Stimulated activated CD4-positive, alpha-beta T cell treated with anti-CD3 and anti-CD28 coated beads, Interleukin-1b, Interleukin-23, amount 100 ng/mL, for 1 hour (primary cell): ENCODE measurements at places on chromosomes 7 and 10.

GRCh38 chr7:84800846-84801245, 386.0 kb downstream of the SEMA3D start:
- no peak for DNase-seq

DNA sequence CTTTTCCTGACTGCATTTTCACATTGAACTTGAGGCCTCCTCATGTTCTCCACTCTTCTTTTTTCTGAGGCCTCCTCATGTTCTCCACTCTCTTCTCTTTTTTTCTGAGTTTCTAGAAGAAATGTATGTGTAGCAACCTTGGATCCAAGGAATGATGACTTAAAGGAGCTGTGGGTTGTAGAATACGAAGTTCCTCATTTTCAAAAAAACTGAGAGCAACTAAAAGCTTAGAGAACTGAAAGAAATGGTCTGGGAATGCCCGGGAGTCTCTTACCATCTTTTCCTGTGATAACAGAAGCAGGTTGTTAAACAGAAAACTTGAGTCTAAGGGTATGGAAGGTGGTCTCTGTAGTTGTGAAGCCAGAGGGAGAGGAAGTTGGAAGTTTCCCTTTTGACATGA, 32.8 kb downstream of the MRPS33 start:
- DNase-seq = no peak

DNA sequence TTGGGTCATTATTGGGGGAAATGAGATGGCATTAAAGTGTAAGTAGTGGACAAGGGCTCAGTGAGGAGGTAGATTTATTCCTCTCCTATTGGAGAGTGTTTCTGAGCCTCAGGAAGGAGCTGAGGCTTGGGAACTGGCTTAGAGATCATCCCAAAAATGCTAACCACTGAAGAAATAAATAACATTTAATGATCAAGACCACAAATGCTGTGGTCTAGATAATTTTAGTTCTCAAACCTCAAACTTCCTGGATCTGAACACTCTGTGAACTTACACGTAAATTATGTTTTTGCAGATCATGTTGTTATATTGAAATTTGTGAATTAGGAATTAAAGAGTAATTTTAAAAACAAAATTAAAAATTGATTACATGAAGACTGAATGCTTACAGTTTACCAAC, 27.3 kb downstream of the MDFIC start:
- no peak for DNase-seq

GRCh38 chr10:73467206-73467605, 28.6 kb downstream of the PPP3CB start:
- no peak for DNase-seq

GRCh38 chr10:91576096-91576545, 56.8 kb downstream of the PPP1R3C start:
- no peak for DNase-seq

- no peak for DNase-seq
Measured at GRCh38 chr7:36497775-36498174, 108.1 kb downstream of the ANLN start.

- no peak for DNase-seq
Measured at GRCh38 chr7:105298439-105298894, 90.3 kb downstream of the SRPK2 start.

DNA sequence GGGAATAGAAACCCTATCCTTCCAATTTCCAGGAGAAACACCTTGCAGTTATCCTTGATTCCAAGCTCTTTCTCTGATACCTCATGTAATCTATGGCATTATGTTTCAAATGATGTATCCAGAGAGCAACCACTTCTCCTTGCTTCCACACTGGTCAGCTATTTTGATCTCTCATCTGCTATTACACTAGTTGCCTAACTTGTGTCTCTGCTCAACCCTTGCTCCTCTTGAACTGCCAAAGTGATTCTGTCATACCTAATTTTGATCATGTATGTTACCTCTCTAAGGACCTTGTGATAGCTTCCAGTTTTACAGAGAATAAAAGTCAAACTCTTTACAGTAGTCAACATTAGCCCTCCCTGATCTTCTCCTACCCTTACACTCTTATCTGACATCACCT, 90.4 kb downstream of the KCND2 start:
- no peak for DNase-seq

DNA sequence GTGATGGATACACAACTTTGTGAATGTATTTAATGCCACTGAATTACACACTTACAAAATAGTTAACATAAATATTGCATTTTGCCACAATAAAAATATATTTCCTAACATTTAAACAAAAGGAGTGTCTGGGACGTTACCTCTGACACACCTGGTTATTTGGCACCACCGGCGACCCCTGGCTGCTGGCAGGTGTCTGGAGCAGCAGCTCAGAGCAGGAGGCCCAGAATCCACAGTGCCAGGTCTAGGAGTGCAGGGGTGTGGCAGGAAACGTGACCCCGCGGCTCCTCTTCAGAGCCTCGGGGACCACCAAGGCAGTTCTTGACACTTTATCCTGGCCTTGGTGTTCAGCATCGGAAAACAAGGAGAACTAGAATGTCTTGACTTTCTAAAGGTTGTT, 46.3 kb downstream of the MGMT start:
- DNase-seq = no peak

GRCh38 chr7:84091318-84091717, 103.3 kb downstream of the SEMA3A start:
- no peak for DNase-seq

GRCh38 chr10:7338469-7338868, 72.4 kb downstream of the SFMBT2 start:
- no peak for DNase-seq

GRCh38 chr7:37428681-37429434, 19.8 kb downstream of the ELMO1 start:
- DNase-seq = no peak

GRCh38 chr10:60576130-60577069, 186.7 kb upstream of the ANK3 start:
- DNase-seq = no peak

DNA sequence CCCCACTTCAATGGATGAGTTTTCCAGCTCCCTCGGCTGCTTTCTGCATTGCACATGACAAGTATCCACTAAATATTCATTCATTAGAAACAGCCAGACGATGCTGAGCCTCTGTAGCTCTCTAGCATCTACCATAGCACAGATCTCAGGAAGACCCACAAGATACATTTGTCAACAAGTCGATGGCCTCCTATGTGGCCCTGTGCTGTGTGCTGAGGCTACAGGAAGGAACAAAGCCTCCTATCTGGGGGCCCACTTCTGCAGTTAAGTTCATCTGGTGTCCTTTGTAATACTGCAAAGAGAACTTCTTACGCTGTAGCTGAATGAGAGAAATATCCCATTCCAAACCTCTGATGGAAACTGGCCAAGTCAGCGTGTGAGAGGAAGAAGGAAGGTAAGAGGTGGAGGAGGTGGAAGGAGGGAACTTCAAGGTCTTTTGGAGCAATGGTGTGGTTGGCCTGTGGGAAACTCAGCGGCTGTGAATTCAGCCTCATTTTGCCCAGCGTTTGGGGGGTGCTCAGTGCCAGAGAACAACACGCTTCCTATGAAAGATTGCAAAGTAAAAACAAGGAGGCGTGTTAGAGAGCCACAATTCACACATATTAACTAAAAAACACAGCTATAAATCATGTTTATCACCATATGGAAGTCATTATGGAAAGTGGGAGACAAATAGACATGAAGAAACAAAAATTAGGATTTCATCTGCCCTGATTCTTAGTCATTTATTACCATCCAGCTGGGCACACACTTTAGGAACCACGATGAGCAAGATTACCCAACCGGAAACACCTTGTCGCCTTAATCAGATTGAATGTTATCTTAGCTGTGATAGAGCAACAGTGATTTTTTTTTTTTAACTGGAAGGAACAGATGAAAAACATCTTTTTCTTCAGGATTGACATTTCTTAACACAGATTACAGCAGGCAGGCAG, 62.2 kb upstream of the USP6NL start:
- DNase-seq = no peak

DNA sequence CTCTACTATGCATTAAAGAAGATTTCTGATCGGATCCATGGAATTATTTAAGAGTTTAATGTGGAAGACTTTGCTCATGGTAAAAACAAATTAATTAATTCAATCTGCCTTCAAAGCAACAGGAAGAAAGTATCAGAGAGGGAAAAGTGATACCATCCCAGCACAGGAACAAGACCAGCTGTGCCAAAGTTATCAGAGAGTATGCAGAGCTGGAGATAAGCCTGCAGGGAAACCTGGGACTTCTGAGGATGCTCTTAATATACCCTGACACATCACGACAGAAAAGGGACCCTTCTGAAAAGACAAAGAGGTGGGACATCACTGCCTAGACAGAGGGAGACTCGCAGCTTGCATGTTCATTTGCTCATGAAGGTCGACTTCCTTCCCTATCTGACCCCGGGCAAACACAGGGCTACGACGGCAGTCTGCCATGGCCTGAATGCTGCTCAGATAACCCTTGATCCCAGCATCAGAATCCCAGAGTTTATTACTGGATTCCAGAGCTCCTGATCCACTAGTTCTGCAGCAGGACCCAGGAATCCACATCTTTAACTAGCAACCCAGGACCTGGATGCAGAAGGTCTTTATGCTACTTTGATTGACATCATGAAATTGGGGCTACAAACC, 29.5 kb downstream of the FAM171A1 start:
- DNase-seq = no peak

GRCh38 chr10:130499541-130499940, 363.4 kb downstream of the GLRX3 start:
- no peak for DNase-seq

- no peak for DNase-seq
Measured at GRCh38 chr7:26198781-26199169, 1.8 kb downstream of the HNRNPA2B1 start.

GRCh38 chr7:17123020-17123419, 175.4 kb upstream of the AHR start:
- no peak for DNase-seq

DNA sequence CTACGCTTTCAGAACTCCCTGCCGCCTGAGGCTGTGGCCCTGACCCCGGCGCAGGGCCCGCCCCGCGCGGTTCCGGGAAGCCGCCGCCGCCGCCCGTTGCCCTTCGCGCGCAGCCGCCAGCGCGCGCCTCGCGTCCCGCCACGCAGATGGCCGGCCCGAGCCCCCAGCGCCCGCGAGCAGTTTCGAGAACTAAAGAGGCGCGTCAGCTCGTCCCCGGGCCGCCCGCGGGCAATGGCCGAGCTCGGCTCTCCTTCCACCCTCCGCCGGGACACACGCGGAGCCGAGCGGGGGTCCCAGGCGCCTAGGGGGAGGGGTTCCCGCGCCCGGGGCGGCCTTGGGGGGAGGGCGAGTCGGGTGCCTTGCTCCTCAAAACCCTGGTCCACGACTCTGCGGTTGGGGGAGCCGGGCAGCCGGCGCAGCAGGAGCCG, 1.8 kb downstream of the HNRNPF start:
- no peak for DNase-seq

DNA sequence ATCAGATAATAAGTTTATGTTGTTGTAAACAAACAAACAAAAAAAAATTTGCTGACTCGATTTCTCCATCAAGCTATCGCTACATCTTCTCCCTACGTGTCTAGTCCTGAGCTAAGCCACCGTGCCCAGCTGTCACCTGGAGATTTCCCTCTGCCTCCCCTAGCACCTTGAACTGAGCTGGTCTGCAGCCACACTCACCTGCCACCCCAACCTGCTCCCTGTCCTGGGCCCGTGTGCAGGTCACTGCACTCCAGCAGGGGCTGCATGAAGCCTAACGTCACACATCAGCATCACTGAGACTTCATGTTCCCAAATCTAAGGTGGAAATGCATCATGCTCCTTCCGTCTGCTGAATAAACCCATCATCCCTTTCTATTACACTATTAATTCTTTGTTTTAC, 44.4 kb downstream of the TEX36 start:
- DNase-seq = no peak

DNA sequence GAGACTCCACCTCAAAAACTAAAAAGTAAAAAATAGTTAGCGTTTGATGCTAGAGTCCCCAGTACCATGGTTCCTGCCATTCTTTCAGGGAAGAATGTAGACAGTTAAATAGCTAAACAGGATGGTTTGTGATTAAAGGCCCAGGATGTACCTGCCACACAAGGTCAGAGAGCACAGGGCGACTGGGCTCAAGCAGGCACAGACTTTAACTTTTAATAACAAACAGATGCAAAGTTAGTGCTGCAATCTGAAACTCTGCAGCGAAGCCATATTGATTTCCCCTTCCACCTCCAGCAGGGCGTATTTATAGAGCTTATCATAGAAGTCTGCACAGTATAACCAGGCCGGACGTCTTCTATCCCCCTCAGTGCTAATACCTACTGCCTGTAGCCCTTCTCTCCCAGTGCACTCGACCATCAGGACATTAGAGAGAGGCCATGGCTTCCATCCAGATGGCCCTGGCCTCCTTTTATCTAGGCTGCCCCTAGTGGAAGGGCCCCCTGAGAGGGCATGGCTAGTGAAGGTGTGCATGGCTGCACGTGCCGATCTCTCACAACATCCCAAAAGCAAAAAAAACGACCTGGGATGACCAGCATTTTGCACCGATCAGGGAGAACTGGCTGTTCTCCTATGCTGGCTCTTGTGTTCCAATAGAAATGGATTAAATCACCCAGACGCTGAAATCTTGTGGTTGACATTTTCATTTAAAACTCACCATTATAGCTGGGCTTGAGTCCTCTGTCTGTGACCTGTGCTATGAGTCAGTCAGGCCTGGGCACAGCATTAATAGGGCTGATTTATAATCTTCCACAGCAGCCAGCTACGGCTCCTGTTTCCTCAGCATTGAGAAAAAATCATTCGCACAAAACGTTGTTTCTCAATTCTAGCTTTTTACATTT, 7.6 kb upstream of the BAG3 start:
- DNase-seq = no peak
